Activated CD4-positive, CD25-positive, alpha-beta regulatory T cell treated with anti-CD3 and anti-CD28 coated beads, Interleukin-2, amount 50 U/mL, for 24 hours (primary cell): ENCODE measurements at places on chromosomes 16 and 17.

DNA sequence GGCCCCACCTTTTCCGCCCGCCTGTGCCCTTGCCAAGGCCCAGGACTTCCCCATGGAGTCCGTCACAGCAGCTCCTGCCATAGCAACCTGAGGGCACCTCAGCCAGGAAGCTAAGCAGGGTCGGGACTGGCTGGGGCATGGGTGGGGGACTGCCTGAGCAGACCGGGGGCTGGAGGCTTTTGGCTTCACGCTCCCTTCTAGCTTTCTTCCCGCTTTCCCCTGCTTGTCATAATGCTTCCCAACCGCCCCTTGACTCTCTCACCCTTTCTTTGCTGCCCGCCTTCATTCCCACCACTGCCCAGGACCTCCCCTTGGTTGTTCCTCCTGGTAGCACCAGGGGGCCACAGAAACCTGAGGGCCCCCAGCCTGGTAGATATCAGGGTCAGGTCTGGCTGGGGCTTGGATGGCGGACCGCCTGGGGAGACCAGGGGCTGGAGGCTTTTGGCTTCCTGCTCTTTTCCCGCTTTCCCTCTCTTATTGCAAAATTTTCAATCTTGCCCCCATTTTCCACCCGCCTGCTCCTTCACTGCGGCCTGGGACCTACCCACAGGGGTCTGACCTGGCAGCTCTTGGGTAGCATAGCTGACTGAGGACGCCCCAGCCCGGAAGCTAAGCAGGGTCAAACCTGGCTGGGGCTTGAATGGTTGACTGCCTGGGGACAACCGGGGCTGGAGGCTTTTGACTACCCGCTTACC lies 2287.7 kb downstream of the TP53TG3F start:
- ATAC-seq, result no peak

GRCh38 chr17:76090517-76091129 lies 11.6 kb downstream of the ZACN start:
- no peak for ATAC-seq

DNA sequence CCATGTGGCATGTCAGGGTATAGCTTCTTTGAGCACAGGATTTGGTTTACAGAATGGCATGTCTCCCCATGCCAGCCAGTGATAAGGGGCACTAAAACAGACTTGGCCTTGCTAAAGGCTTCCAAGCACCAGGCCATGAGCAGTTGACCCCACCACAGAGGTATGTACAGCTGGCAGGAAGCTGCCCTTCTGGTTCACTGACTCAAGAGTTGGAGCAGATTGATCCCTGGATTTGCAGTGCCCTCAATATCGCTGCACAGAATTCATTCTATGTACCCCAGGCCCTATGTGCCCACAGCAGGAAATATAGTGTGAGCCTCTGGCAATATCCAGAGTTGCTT lies 24.3 kb downstream of the HLF start:
- ATAC-seq, result no peak

DNA sequence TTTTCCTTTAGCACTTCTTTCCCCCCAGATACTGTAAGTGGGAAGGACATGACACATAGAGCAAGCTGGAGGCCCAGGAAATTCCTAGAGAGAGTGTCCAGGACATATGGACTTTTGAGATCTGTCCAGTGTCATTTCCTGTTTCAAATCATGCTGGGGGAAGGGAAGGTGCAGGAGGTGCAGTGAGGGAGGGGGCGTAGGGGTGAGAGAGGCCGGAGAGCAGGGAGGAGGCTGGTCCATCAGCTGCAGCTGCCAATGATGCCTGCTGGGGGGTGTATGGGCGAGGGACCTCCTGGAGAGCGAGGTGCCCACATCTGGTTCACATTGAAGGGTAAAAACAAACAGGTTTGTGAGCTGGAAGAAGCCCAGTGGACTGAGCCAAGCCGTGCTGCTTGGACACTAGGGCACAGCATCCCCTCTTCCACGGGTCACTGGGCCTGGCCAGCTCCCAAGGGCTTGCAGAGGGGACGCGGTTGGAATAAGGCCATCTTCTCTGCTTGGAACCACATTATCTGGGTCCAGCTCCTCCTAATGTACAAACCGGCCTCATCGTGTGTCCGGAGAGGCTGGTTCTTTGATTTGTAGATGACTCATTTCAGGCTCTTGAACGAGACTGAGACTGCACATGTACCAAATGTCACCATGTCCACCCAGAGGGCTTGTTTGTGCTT lies 70.4 kb upstream of the SMURF2 start:
- ATAC-seq, result no peak

- no peak for ATAC-seq
These were observed 53.6 kb downstream of the CDH11 start for GRCh38 chr16:65068151-65068740.

DNA sequence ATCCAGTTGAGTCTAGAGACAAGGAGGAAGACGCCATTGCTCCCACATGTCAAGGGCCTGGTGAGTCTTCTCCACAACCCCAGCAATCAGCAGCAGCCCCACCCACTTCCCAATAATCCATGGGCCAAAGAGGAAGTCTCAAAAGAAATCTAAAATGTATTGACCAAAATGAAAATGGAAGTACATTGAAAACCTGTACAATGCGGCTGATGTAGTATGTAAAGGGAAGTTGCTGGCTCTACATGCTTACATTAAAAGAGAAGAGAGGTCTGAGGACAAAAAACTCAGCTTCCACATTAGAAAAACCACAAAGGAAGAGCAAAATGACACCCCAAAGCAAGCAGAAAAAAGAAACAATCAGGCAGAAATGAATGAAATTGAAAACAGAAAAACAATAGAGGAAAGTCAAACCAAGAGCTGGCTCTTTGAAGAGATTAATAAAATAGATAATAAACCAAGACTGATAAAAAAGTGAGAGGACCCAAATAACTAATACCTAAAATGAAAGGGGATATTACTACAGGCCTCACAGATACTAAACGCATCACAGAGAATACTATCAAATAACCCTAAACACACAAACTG lies 100.6 kb upstream of the METRNL start:
- ATAC-seq, result peak; percentile 17

DNA sequence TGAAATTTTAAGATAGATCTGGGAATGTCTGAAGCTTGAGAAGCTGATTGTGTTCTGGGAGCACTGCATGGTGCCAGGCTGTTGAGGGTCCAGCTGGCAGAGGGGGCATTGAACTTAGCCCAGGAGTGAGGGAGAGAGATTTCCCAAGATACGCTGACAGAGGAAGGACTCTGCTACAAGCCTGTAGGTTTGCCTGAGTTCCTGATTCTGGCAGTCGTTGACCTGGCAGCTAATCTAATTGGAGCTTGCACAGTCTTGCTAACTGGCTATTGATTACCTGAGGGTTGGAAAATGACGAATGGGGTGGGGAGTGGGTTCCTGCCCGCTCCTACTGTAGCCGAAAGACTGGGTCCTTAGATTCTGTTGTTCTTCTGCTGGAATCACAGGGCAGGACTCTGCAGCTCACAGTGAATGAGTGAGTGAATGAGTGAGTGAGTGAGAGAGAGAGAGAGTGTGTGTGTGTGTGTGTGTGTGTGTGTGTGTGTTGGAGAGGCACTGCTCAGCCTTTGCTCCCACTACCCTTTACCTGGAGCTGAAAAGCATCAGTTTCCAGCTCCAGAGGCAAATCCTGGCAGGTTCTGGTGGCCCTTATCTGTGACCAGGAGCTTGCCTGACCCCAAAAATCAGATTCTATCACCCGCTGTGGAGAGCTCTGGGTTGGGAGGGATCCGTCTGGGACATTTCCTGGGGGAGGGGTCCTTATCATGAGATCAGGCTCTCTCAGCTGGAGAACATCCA lies 16.7 kb downstream of the CTRL start:
- no peak for ATAC-seq

DNA sequence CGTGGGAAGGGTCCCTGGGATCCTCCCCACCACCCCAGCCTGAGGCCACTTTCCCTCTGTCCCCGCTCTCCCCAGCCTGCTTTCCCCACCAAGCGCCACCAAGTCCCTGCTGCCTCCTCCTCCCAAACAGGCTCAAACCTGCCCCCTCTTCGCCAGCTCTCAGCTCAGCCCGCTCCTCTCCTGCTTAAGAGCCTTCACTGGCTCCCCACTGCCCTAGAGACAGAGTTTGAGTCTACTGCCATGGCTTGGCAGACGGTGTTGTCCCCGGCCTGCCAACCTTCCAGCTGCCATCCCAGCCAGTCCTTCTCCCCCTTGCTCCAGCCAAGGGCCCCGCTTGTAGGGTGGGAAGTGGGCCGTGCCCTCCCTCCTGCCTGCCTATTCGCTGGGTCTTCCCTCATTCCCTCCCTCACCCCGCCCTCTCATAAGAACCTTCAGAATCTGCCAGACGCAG lies 11.1 kb downstream of the IL4R start:
- ATAC-seq, result no peak

GRCh38 chr16:69932228-69932627 lies 18.9 kb upstream of the CLEC18A start:
- ATAC-seq, result no peak

DNA sequence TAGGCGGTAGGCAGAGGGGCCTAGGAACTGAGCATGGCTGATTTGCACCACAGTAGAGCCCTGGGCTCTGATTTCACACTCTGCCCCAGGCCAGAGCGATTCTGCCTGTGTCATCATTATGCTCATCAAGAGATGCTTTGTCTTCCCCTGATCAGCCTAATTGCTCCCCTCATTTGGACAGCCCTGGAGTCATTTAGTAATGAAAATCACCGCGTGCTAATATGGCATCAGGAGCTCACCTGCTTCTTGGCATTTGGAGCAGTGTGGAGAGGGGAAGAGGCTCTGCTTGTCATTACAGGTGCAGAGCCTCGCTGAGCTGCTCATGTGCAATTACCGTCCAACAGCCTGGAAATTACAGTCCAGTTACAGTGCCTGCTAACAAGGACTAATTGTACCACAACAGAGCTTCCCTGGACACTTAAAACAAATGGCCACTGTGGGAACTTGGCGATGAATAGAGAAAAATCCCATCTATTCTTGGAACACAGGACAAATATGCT lies 157.1 kb upstream of the WSCD1 start:
- no peak for ATAC-seq

DNA sequence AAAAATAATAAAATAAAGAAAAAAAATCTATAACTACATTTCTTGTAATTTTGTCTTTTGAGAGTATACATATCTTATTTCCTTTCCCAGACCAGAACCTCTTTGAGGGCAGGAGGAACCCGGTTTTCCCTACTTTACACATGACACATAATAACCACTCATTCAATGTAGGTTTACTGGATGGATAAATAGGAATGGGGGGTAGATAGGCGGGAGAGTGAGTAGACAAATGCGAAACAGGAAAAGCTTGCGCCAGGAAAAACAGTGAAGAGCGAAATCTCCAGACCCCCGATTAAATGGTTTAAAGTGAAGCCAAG lies 515 bp upstream of the GOSR2 start:
- ATAC-seq, result no peak

DNA sequence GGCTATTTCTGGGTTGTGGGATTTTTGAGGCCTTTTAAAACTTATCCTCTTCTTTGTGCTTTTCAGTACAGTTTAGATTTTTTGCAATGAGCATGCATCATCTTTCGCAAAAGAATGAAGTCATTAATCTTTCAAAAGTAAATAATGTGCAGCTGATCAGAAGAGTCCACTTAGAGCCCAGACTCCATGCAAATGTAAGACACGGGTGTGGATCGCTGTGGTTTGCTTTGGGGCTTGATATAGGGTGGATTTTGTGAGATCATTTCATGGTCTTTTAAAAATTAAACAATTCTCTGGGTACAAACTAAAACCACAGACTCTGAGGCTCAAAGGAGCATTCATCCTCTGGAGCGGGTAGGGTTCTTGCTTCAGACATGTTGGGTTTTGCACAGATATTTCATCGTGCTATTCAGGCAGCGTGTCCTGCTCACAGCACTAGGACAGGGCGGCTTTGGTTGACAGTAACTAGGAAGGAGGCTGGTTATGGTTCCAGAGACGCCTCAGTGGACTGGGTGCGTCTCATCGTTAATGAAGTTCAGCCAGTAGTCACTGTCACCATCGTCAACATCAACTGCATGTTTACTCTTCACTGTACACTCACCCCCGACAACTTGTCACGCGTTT lies 129.4 kb upstream of the PLCG2 start:
- ATAC-seq, result no peak

- no peak for ATAC-seq
These were observed 1.5 kb upstream of the NTN3 start for GRCh38 chr16:2469399-2470233.

GRCh38 chr16:81445966-81446906 lies 1.6 kb downstream of the CMIP start:
- ATAC-seq, result no peak

DNA sequence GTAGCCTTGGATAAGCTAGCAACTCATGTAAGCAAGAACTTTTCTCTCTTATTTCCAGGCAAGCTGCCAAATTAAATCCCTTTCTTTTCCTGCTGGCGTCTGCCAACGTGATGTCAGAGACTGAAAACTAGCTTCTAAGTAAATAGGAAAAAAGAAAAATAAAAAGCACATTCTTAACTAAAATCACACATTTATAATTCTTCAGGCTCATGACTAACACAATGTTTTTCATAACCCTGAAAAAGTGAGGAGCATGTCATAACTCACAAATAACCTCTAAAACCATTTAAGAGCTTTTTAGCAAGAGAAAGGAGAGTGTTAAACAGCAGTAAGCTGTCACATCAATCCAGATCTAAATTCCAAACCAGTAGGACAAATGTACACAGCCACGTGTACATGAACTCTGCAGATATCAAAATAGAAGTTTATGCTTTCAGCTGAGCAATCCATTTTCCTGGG lies 110.0 kb downstream of the N4BP1 start:
- ATAC-seq, result no peak

GRCh38 chr16:79589601-79590102 lies 10.9 kb downstream of the MAF start:
- ATAC-seq, result no peak

GRCh38 chr17:60335289-60335688 lies 56.6 kb downstream of the USP32 start:
- no peak for ATAC-seq

GRCh38 chr16:51150888-51151320 lies at the start of gene SALL1:
Gene SALL1, minus strand, starts transcription at chr16:51151270. Its CDS starts 29 bp downstream, at chr16:51151241.
- ATAC-seq, result no peak

- ATAC-seq, result no peak
These were observed 271.6 kb downstream of the ABCC12 start for GRCh38 chr16:47884116-47884725.

GRCh38 chr17:76082326-76083251 lies 3.6 kb downstream of the ZACN start:
- no peak for ATAC-seq

GRCh38 chr16:68136515-68136914 lies 51.3 kb downstream of the NFATC3 start:
- no peak for ATAC-seq
